Muscle of leg (tissue), 16 donors: ENCODE measurements at places on chromosomes 3 and 15.

- no peak for DNase-seq
These were observed 146.8 kb downstream of the PCCB start for GRCh38 chr3:136396916-136397315.

GRCh38 chr3:57948781-57949242 lies 59.4 kb upstream of the FLNB start:
- DNase-seq, result no peak

DNA sequence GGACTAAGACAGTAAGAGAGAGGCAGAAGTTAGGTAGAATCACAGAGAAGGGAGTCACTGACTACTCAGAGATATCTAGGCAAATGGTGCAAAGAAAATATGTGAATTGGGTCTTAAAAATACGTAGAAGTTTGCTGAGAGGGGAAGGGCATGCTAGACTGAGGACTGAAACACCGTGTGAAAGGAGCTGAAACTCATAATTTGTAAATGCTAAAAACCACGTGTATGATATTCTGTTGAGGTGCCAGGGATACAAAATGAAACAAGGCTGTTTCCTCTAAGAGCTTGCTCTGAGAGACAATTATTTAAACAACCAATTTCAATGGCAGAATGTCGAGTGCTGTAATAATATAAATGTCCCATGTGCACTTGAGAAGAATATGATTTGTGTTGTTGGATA lies 47.2 kb downstream of the NCK1 start:
- no peak for DNase-seq

DNA sequence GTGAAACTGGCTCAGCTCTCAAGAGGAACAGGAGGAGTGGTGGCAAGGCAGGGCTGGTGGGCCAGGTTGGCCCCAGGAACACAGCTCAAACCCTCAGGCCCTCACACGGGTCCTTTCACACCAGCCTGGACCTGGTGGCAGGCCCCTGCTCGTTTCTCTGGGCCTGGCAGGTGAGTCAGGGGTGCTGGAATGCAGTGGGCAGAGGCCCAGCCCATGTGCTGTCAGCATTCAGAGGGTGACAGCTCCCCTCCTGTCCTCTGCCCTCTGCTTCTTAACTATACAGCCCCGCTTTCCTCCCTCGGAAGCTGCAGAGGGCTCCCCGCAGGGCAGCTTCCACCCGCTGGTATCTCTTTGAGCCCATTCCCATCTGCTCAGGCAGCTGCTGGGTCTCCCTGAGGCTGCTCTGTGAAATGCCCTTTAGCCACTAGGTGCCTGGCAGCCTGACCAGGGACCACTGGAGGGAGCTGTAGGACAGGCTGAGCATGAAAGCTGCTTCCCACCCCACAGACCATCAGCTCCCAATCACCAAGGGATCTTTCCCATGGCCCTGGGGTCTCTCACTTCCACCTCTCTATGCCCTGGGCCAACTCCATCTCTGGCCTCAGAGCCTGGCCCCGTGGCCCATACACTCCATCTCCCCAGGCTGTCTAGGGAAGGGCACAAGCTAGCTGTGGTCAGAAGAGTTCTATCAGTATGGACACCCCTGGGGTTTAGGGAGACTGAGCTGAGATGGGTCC lies 24.8 kb downstream of the SHF start:
- DNase-seq, result peak; percentile 85
